ENCODE measurements at places on chromosomes 6 and 20.

GRCh38 chr6:125020385-125020784 lies 58.1 kb downstream of the RNF217 start:
- no peak for DNase-seq

DNA sequence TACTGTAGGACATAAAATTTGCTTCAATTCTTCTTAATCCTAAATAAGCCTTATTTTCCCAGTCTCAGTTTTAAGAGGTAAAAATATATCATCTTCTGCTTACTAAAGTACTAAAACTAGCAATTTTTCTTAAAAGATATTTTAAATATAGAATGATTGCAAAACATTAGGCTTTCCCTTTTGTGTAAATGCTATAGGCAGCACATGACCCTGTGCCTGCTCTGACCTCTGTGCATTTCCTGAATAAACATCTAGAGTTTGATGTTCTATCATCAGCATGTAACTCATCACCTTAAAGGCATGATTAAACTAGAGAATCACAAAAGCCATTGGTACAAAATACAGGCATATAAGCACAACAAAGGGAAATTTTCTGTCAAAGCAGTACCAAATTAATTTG lies 422.7 kb downstream of the TFAP2B start:
- DNase-seq = no peak

DNA sequence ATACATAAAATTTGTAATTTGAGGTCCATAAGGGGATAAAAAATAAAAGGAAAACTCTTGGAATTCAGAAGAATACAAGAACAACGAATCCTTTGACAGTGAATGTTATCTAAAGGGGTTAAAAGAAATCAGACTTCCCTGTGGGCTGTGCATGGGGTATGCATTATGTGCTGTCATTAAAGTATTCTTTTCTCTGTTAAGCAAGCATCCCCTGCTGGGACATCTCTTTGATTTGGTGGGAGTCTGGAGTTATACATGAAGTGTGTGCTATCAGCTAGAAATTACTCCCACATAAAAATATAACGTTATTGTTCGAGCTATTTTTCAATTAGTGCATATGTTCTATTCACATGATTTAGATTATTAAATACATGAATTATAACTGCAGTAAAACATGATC lies 195.2 kb downstream of the CENPW start:
- DNase-seq = no peak

GRCh38 chr20:23550227-23550626 lies 18.1 kb downstream of the CST9L start:
- DNase-seq = no peak

DNA sequence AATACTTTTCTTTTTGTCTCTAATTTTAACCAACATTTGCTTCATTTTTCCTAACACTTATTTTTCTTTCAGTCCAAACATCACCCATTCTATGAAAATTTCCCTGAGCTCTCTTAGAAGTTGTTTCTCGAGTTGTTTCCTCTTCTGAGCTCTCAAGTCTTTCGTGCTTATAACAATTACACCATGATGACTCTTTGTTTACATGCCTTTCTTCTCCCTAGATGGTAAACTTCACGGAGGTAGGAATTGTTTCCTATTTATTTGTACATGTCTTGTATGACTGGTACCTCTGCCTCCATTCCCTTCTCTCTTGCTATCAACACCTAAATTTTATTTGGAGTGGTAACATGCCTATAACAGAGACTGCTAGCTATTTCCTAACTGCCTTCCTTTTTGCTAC lies 6.4 kb downstream of the BLOC1S5 start:
- DNase-seq = no peak

DNA sequence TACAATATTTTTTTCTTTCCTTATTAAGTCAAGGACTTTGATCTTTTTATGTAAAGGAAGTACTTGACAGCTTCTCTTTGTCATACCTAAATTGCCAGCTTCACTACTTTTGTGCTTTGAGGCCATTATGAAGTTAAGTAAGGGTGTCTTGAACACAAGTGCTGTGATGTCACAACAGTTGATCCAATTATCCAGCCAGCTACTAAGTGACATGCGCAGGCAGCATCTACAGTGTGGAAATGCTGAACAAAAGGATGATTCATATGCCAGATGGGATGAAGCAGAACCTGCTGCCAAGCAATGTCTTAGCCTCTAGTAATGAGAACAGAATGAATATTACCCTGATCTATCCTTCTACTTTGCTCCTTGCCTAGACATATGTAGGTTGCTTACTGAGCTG lies 68.3 kb upstream of the TMEM244 start:
- no peak for DNase-seq

DNA sequence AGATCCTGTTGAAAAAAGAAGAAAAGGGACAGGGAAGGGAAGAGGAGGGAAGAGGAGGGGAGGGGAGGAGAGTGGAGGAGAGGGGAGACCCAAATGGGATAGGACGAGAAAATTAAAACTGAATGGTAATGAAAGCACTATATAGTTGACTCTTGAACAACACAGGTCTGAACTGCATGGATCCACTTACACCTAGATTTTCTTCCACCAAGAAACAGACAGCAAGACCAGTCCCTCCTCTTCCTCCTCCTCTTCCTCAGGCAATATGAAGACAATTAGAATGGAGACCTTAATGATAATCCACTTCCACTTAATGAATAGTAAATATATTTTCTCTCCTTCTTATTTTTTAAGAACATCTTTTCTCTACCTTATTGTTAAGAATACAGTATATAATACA lies 113.5 kb downstream of the EPB41L2 start:
- DNase-seq = no peak

- DNase-seq = no peak
Measured at GRCh38 chr6:43809417-43810305, 39.6 kb downstream of the VEGFA start.

- no peak for DNase-seq
Measured at GRCh38 chr6:125246566-125246965, 55.2 kb downstream of the HDDC2 start.

GRCh38 chr6:6635291-6635690 lies 46.8 kb downstream of the LY86 start:
- DNase-seq = no peak

DNA sequence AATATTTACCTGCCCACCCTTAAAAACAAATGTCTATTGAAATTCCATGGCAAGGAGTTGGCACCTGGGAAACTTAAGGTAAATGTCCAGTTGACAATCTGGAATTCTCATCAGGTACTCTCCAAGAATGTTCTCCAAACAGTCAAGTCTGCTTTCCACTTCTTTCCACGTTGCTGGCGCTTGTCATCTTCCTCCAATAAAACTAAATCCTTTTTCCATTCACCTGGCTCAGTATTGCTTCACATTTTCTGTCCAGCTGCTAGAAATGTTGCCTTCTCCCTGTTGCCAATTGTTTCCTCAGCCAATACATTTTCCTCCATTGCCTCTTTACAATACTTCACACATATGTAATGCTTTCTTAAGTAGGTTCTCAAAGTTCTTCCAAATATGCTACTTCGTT lies 1288.1 kb upstream of the MAP3K7 start:
- no peak for DNase-seq

DNA sequence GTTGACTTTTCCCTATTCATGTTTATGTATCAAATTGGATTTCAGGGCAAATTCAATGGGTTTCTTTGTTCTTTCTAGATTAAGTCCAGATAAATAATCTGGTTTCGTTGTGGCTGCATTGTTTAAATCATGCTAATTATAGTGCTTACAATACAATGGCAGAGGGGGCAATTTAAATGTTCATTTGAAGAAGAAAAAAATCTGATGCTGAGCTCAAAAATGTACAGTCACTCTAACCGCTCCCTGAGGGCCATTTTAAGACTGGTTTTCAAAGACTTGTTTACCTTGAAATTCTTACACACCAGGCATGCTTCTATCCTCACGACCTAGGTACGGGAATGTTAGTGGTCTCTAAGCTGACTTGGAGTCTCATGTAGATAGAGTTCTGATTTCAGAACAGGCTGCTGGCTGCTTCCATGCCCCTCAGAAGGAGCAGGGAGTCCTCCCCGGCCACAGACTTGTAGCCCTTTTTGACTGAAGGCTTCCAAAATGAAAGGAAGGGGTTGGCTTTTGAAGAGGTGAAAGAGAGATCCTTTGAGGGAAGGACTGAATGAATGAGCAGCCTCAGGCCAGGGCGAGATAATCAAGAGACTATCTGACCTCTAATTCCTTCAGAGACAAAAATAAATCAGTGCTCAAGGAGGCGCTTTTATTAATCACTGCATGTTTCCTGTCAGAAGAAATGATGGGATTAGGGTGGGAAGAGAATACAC lies 86.1 kb upstream of the ZNF217 start:
- no peak for DNase-seq

- no peak for DNase-seq
Measured at GRCh38 chr6:41405941-41406727, 70.7 kb downstream of the NCR2 start.

- no peak for DNase-seq
Measured at GRCh38 chr6:170286246-170286933, 4.5 kb downstream of the DLL1 start.

- DNase-seq = no peak
Measured at GRCh38 chr6:137787016-137787415, 80.0 kb upstream of the TNFAIP3 start.

DNA sequence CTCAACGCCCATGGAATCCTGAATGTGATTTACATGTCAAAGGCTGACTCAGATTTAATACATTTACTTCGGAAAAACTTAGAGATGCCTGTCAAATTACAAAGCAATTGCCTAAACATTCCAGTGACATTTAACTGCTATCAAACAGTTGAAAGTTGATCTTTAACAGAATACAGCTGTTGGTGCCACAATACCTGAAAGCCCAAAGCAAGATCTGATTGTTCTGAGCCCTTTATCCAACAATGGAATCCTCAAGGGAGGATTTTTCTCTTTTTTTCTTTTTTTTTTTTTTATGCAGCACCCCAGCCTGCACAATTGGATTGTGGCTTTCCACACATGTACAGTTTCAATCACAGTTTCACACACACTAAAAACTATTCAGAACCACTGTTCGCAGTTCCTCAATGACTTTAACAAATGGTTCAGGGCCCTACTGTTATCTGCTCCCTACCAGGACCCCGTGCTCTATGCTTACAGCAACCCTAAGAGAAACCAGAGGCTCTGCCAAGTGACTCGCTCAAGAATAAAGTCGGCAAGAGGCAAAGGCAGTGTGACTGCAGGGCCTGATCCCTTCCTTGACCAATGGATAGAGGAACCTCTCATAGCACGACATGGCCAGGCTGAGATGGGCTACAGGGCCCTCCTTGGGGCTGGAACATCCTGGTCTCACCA lies 33.3 kb downstream of the EPB41L2 start:
- DNase-seq = no peak

DNA sequence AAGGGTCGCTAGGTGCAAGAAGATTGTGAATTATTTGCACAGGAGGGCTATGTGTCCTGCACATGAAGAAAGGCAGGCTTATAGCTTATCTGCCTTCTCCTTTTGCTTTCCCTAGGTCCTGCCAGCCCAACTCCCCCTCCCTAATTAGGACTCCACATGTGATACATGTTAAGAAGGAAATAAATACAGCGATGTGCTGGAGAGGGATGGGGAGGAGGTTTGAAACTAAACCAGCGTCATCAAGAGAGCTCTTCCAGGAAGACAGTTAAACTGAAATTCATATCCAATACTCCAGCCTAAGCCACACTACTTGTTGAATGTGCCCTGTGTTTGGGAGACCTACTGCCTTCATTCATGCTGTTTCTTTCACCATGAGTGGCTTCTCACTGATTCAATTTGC lies 34.9 kb upstream of the UTRN start:
- DNase-seq = no peak

DNA sequence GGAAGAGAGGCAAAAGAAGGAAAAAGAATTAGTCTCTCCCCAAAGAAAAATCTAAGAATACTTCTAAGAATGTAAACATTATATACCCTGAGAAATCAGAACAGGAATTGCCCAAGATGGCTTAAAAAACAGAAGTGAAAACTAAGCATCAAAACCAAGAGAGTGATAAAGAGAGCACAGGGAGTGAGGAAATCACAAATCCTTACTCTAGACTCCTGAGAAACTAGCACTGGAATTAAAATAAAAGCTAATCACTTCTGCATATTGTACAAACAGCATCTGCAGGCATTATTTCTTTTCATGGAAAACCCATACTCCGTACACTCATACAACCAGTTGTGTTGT lies 285.7 kb downstream of the BTBD9 start:
- DNase-seq = no peak

- no peak for DNase-seq
Measured at GRCh38 chr20:19047951-19048296, 164.5 kb upstream of the SLC24A3 start.

- DNase-seq = no peak
Measured at GRCh38 chr6:5246141-5247097, 14.3 kb downstream of the LYRM4 start.

- DNase-seq = no peak
Measured at GRCh38 chr6:158311193-158311592, 1.1 kb upstream of the TULP4 start.
